ENCODE measurements at places on chromosomes 2 and 18.

GRCh38 chr2:151238527-151239487 lies 22.9 kb downstream of the RBM43 start:
- peak; percentile 45 for DNase-seq

DNA sequence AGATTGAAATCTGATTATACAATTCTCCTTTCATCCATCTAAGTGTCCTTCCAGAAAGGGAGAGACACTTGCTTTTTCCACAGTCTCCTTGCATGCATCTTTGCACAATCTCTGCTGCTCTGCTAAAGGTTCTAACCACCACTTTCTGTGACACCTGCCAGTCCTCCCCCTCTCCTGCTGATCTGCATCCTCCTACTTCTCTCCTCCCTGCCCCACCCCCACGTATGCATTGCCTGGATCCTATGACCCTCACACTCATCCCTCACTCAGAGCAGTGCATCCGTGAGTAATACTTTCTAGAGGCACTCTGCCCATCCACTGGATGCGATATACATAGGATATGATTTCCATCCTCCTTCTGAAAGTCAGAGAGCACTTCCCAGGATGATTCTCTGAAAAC lies 27.7 kb upstream of the TRAPPC8 start:
- no peak for DNase-seq

- DNase-seq: no peak
These were observed 6.8 kb downstream of the SFT2D3 start for GRCh38 chr2:127707890-127708648.

GRCh38 chr2:172404824-172405223 lies 22.6 kb upstream of the ITGA6 start:
- DNase-seq: no peak

GRCh38 chr18:44130376-44130942 lies 550.2 kb upstream of the SETBP1 start:
- DNase-seq: peak; percentile 4

- no peak for DNase-seq
These were observed 4.9 kb downstream of the PDCD1 start for GRCh38 chr2:241853651-241854341.

DNA sequence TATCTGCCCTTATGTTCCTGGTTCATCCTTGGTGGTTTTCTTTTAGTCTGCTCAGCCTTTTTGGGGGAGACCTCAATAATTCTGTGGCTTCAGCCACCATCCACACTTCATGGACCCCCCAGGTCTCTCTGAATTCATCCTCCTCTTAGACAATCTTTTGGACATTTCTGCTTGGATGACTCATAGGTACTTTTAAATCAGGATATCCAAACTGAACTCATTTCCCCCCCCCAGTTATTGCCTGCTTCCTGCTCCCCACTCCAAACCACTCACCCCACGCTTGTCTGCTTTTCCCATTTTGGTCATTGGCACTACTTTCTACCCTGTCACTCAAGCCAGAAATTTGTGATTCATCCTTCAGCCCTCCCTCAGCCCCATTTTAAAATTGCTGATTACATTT lies 78.5 kb downstream of the TANC1 start:
- DNase-seq: no peak

GRCh38 chr2:67904966-67905365 lies 157.8 kb downstream of the C1D start:
- DNase-seq: no peak

DNA sequence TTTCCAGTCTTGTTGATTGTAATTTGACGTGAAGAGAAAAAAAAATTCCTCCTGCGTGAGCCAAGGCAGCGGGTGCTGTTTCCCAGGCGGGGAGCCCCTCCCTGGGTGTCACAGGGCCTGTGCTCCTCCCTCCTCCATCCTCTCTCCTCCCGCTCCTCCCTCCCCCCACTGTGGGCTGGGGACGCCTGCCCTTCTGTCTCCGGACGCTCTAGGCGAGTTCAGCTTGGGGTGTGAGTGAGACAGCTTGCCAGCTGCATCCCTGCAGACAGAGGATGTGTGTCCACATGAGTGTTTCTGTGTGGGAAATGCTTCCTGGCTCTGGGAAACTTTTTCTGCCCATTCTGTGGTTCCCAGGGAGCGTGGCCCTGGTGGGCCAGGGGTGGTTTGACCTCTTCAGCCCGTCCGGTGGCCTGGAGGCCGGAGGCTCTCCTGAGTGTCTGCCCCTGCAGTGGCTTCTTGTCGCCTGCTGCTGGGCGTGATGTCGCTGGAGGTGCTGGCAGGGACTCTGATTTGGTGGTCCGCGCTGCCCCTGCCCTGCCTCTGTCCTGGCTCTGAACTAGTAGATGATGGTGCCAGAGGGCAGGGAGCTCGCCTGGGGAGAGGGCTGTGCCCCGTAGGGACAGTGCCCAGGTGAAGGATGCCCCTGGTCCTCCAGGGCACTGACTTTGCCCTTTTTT lies 96.4 kb downstream of the USP40 start:
- DNase-seq: no peak

GRCh38 chr2:3768960-3769765 lies 65.8 kb downstream of the DCDC2C start:
- DNase-seq: no peak

- DNase-seq: no peak
These were observed 23.6 kb downstream of the CYB5A start for GRCh38 chr18:74268175-74268574.

- DNase-seq: no peak
These were observed 56.2 kb downstream of the ANKMY1 start for GRCh38 chr2:240501531-240501991.

DNA sequence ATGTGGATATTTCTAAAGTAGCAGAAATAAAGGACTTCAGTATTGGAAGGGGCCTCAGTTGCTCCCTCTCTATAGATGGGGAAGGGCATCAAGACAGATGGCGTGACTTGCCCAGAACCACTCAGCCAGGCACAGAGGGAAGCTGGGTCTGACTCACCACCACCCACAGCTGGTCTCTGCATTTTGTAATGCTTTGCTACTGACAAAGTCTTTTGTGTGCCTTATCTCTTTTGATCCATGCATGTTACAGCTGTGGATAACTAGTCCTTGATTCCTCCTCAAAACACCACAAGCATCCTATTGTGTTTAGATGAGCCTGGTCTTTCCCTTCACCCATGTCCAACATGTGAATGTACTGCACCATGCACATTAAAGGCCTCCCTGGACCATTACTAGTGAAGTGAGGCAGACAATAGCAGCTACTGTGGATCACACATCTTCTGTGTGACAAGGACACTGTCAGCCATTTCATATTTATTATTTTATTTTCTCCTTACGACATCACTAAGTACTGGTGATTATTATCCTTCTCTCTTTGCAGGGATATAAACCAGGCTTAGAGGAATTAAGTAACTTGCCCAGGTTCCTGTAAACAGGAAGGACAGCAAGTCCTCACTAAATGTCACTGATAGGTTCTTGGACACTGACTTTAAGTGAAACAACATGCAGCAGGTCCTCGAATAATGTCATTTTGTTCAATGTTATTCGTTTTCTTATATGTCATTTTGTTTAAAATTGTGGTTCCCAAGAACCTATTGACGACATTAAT lies 29.6 kb upstream of the IL37 start:
- DNase-seq: peak; percentile 74

GRCh38 chr2:145022666-145023333 lies 502.9 kb upstream of the ZEB2 start:
- no peak for DNase-seq

GRCh38 chr18:35267161-35267651 lies 22.8 kb downstream of the ZSCAN30 start:
- DNase-seq: no peak

DNA sequence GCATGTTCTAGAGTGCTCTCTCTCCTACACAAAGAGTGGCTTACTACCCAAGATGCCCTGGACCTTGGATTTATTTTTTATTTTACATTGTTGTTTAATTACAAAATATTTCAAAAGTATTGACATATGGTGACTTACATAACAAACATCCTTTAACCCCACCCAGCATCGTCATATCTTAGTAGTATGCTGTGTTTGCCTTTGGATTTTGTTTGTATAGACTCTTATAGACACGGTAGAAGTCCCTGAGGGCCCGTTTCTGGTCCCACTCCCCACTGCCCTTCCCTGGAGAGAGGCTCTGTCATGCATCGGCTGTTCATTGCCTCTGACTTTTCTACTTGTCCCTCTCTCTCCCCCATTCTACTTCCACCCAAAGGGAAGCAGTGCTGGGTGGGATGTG lies 112.0 kb downstream of the ZBTB7C start:
- DNase-seq: no peak

DNA sequence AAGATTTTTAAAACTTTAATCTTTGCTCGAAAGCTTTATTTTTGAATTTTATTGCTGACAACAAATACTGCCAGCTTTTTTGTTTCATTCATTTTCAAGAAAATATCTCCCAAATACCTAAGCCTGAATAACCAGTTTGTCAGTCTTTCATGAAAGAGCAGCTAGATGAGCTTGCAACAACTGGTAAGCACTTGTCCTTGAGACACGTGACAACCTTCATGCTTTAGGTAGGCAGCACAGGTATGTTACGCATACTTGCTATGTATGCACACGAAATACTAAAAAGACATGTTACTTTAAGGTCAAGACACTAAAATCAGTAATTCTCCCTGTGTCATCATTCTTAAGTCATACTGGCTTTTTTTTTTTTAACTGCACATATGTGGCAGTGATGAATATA lies 12.3 kb downstream of the CEBPZ start:
- no peak for DNase-seq

GRCh38 chr2:221997100-221997499 lies 301.7 kb downstream of the PAX3 start:
- no peak for DNase-seq

GRCh38 chr2:136653861-136654260 lies 111.5 kb upstream of the THSD7B start:
- no peak for DNase-seq

DNA sequence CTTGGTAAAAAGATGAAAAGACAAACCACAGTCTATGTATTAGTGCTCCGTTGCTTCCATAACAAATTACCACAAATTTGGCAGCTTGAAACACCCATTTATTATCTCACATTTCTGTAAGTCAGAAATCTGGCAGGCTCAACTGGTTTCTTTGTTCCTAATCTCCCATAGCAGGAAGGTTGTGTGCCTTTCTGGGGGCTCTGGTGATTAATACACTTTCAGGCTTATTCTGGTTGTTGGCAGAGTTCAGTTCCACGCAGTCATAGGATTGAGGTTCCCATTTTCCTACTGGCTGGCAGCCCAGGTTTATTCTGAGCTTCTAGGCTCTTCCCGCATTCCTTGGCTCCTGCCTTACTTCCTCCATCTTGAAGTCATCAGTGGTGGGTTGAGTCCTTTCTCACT lies 189.3 kb downstream of the ANAPC1 start:
- DNase-seq: no peak

DNA sequence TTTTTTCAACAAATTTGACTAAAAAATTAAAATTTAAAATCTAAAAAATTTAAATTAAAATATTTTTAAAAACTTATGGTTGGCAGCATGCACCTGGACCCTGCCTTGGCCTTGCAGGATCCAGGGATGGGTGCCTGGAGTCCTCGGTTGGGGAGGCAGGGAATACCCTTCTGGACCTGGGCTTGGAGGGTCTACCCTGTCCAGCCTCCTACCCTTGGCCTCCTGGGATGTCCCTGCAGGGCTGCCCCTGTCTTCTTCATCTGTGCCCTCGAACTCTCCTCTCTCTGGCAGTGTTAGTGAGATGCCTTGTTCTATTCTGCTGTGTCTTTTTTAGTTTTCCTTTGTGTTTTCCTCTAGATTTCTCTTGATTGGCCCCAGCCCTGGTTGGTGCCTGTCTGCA lies 68.9 kb upstream of the HAAO start:
- DNase-seq: no peak

- DNase-seq: no peak
These were observed 73.0 kb downstream of the MTCL1 start for GRCh38 chr18:8778386-8778785.

- DNase-seq: no peak
These were observed 143.7 kb downstream of the IRS1 start for GRCh38 chr2:226655871-226656270.

GRCh38 chr2:27715318-27716210 lies 51.9 kb downstream of the SLC4A1AP start:
- peak; percentile 47 for DNase-seq

DNA sequence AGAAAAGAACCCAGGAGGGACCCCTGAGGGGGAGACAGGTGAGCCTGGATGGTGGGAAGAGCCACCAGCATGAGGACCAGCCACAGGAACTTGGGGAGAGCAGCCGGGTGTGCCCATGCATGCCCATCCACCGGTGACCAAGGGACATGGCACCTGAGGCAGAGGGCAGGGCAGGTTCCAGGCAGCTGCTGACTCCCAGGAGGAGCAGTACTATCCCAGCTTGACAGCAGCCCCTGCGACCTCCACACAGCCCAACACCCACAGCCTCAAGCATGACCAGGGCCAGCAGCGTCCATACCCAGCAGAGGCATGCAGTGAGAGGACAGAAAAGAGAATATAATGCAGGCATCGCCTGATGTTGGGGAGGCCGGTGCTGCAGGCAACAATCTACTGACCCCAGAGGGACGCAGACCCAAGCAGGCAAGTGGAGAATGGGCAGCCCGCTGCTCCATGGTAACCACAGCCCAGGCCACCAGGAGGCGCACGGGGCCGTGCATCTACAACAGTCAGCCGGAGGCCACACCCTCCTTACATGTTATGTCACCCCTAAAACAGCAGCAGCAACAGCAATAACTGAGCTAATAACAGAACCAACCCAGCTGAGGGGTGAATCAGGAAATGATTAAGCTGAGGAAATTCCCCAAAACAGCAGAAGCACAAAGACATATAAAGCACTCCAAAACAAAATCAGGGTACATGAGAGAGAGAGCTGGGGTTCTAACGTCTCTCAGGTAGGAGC lies 44.1 kb downstream of the ANKMY1 start:
- DNase-seq: peak; percentile 88

GRCh38 chr2:11949732-11950523 lies 203.5 kb downstream of the LPIN1 start:
- no peak for DNase-seq

DNA sequence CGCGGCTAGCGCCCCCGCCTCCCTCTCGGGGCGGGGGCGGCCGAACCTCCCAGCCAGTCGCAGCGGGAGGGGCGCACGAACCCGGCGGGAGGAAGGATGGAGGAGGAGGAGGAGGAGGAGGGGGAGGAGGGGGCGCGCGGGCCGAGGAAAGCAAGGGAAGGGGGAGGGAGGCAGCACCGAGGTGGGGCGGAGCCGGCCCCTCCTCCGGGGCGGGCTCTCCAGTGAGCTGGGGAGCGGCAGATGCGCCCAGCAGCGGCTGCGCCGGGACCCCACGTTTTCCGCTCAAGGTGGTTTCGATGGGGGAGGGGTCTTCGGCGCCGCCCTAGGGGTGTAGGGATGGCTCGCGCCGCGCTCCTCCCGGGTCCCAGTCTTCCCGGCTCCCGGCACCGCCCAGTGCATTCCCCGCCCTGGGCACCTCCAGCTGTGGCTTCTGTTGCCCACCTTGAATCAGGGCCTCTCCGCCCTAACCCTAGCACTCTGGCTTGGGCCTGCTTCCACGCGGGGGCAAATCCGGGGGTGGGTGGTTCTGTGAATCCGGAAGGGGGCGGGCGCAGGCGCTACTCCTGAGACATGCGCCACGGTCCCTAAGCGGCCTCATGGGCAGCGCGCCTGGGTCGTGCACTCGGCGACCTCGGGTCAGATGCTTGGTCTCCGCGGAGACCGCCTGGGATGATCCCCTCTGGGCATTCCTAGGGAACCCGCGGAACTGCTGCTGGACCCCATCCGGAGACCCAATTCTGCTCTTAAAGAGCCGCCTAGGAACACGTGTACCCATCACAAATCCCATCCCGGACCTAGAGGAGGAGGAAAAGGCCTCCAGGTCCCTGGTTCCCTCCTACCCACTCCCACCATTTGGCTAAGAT lies at the start of gene FBXO41:
TSS of gene FBXO41 (minus strand) at position 183 of the 863 bp plus-strand sequence. CDS start 14,848 bp downstream, outside the sequence.
- DNase-seq: peak; percentile 85

- DNase-seq: no peak
These were observed 85.4 kb downstream of the MAIP1 start for GRCh38 chr2:200040831-200041230.

- DNase-seq: no peak
These were observed 181.6 kb downstream of the XIRP2 start for GRCh38 chr2:167069855-167070254.

- no peak for DNase-seq
These were observed 306.2 kb upstream of the CXCR4 start for GRCh38 chr2:136424112-136424511.

All from activated CD4-positive, alpha-beta T cell treated with anti-CD3 and anti-CD28 coated beads, Interleukin-2, Interleukin-4, amounts not matched to agents 100 ng/mL and 50 ng/mL, durations not matched to agents 16 hours and 8 hours (primary cell).